ENCODE measurements at places on chromosomes 4 and X.
A peak's percentile ranks its signal among the peaks of the same experiment; 100 is the strongest.

- DNase-seq: no peak
Observed at GRCh38 chr4:125710766-125711165, 396.0 kb downstream of the FAT4 start.

DNA sequence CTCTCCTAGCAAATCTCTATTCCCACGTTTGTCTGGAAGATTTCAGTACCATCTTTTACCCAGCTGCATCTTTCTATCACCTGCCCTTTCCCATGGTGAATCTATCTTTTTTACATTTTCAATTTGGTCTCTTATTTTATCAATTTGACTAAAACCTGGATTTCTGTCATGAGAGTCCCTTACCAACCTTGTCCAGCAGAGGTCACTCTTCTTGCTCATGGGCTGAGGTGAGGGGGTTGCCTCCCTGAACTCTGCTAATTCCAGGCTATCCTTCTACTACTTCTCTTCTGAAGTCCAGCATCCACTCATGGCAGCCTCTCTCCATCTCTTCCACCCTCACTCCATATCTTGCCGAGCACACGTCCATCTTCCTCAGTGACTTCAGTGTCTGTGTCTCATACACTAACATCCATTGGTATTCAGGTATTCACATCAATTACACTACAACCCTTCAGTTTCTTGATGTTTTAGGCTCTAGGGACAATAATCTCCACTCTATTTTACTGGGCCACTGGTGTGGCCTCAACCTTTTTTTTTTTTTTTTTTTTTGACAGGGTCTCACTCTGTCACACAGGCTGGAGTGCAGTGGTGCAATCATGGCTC, 17.8 kb upstream of the ZNF827 start:
- peak; percentile 75 for DNase-seq

GRCh38 chr4:40976343-40976742, 226.6 kb downstream of the NSUN7 start:
- peak; percentile 79 for DNase-seq

DNA sequence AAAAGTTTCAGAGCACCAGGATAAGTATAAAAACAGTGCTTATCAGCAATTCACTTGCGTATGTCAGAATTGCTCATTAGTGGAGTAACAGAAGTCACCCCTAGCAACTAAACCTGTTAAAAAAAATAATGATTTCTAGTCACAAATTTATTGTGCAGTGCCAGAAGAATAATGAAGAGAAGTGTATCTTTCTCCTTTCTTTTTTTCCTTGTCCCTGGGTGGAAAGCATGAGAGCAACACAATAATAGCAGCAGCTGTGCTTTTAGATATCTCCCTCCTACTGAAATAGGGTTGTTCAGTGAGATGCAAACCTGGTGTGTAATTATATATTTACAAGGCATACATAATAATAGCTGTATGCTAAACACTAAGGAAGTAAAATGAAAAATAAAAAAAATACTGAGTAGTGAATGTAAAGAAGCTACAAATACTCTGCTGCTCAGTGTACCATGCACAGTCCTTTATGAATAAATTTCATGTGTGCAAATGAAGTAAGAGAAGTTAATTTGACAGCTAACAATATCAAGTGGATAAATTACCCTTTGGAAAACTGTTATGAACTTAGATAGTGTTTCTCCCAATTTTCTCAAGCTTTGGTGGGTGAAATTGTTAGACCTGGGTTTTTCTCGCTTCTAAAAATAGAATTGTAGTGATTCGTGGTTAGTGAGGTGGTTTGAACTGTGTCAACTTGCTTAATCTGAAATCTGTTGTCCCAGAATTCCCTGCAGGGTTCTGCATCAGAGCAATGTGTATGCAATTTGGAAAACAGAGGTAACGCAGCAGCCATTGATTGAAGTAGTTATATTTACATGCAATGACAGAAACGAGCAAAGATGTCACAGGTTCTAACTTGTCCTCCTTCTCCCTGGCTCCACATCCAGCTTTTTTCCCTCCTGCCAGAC, 125.7 kb upstream of the NDST3 start:
- no peak for DNase-seq

DNA sequence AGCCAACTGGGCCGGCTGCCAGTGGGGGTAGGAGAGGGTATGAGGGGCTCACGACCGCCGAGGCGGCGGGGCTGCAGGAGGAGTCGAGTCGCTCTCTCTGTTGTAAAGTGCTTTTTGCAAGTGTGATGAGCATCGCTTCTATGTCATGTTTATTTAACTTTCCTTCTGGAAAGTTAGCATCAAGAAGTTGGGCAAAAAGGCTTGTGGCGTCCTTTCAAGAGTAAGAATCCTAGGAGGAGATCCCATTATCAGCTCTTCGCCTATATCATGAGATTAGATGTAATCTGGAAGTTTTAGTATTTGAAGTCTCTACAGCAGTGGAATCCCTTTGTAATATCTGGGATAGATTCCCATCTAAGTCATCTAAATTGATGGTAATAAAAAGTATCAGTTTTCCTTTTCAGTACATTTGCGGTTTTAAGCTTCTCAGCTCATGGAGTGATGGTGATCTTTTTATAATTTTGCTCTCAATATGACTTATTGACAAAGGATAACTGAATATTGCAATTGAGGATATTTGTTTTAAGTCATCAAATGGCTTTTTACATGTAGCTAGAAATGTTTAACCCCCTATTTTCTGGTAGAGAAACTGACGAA, 1.7 kb downstream of the GALNT7 start:
- DNase-seq: peak; percentile 36

GRCh38 chrX:66892004-66892403, 253.1 kb upstream of the EDA2R start:
- DNase-seq: no peak

DNA sequence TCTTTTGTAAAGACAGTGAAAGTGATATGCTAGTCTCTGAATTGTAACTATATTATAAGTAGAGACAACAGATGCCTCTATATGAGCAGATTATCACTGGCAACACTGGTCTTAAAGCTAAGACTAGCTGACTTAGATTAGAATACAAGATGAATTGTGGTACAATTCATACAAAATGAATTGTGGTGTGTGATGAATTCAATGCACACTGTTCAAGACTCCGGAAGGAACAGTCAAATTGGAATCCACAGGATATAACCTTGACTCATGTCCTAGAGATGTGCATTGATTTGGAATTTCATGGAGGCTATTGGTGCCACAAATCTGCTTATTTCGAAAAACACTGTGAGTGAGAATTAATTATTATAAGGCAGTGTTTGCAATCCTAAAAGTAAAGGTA, 701.8 kb downstream of the PCDH7 start:
- no peak for DNase-seq

- DNase-seq: no peak
Observed at GRCh38 chr4:143294310-143294709, 42.4 kb upstream of the GAB1 start.

DNA sequence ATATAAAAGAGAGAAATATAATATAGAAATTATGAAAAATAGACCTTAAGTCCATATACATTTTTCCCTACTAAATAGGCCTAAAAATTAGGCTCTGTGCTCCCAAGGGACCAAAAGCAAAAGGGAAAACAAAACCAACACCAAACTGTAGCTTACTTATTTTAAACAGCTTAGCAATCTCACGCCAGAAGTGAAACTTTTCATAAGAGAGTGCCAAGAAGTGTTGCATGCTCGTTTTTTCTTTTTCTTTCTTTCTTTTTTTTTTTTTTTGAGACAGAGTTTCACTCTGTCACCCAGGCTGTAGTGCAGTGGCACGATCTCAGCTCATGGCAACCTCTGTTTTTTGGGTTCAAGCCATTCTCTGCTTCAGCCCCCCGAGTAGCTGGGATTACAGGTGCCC, 250.4 kb downstream of the TMA16 start:
- no peak for DNase-seq

- no peak for DNase-seq
Observed at GRCh38 chr4:18536428-18536827, 514.9 kb upstream of the LCORL start.

DNA sequence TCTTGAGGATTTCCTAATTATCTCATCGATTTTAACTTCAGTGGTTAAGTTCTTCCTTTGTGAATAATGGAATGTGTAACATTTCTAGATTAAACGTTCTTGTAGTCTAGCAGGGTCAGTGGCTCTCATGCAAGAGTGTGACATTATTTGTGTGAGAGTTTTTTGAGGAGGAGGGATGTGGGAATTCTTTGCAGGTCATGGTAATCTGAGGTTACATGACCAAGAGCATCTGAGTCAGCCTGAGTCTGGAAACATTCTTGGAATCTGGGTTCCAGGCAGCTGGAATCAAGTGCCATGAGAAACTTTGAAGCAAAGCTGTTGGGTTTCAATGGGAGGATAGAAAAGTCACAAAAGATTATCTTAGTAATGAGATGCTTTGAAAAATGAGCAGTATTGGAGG, 49.5 kb downstream of the GK start:
- no peak for DNase-seq

DNA sequence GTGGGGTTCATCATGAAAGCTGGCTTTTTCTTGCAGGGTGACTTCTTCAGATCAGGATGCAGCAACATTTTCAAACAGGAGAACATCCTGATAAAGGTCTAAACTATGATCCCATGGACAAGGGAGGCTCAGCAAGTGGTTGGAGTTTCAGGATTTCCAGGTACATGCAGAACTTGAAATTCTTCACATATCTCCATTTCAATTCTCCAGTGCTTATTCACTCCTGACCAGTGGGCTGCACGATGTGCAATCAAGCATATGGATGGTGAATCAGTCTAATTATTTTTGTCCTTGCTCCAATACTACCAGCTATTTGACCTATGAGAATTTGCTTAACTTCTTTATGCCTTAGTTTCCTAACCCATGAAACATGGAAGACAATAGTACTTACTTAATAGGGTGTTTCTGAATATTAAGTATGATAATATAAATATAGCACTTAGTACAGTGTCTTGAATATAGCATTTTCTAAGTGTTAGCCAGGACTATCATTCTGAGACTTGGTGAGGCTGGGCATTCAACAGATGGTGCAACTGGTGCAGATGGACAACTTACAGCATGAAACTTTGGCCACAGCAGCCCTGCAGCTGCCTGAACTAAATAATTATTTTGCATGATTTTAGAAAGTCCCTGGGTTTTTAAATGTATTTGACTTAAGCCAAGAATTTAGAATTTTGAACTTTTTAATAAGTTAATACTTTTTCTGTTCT, 92.4 kb downstream of the HPGD start:
- DNase-seq: peak; percentile 19

DNA sequence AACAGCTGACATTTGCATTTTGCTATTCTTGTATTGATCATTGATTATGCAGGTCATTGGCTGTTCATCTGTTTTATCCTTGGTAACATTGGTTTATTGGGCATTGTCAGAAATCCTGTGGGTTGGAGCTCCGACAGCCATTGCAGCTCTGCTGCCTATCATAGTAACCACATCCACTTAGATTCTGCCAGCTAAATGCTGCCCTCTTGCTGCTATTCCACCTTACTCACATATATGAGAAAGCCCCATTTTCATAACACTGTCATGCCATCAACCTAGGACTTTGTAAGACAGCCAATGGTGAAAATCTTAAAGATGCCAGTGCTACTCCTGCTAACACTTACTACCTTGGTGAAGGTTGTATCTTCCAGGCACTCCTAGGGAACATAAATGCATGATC, 187.3 kb upstream of the CXCL13 start:
- peak; percentile 41 for DNase-seq

DNA sequence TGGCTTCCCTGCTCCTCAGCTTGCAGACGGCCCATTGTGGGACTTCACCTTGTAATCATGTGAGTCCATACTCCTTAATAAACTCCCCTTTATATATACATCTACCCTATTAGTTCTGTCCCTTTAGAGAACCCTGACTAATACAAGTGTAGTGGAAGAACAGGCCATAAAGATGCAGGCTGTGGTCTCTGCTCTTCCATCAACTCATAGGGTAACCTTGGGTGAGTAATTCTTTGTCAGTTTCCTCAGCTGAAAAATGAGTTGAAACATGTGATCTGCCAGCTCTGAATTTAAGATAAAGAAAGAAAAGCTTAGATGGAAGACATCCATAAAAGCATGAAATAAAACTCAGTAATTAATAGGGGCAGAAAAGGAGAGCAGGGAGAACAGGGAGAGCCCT, 103.6 kb downstream of the ENOX2 start:
- DNase-seq: peak; percentile 39

DNA sequence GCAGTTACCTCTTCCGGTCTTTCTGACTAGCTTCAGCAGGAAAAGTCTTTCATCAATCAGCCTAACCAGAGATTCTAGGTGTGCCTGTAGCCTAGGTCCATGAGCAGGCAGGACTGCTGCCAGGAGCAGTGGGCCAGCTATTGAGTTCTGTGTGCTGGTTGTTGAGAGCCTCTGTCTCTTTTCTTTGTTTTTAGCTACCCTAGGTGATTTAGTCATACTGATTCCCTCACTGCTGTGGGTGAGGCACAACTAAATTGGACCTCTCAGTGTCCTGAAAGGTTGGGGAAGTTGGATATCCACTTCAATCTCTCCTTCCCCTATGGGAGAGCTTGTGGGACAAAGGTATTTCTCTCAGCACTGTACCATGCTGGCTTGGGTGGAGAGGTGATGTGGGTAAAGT, 354.9 kb downstream of the GPAT3 start:
- no peak for DNase-seq

DNA sequence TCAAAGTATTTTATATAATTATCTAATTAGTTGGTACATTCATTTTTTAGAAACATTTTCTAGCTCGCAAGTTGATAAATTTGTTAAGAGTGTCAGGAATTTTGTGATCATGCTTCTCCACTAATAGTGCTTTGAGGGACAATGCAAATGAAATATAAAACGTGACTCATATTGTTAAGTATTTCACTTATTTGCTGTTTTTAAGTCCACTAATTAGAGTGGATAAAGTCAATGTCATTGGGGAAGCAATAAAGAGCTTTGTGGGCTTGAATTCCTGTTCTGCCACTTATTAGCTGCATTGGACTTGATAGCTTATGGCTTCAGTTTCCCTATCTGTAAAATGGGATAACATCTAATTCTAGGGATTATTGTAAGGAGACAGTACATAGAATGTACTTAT, 26.5 kb upstream of the ANAPC4 start:
- DNase-seq: no peak

- DNase-seq: no peak
Observed at GRCh38 chr4:138078253-138078652, 163.9 kb downstream of the SLC7A11 start.

DNA sequence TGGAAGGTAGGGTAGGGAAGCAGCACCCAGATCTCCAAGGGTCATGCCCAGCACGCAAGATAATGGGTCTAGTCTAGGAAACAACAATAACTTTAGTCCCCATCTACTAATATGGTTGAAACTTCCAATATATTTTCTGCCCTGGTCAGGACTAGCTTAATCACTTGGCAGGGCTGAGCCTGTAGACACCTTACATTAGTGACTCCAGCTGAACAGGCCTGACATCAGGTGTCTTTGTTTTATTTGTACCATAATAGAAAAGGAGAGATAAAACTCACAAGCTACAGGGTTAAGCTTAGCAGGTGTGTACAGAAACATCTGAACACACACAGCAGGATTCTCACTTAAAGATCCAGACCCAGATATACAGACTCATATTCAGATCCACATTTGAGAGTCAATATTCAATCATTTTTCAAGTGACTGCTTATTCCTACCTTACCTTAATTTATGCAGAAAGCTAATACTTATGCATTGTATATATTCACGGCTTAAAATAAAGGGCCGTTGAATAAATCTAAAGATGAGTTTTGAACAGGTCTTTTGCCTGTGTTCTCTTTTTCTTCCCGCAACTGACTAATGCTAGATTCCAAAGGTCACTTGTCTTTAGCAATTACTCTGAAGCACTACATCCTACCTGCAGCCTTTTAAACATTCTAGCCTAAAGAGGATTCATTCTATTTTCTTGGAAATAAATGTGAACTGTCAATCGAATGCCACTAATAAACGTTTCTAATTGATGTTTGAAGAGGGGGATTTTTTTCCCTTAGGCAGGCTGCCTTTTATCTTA, 745.3 kb downstream of the RPA4 start:
- DNase-seq: no peak

- no peak for DNase-seq
Observed at GRCh38 chr4:159577241-159577640, 474.4 kb downstream of the RAPGEF2 start.

Data from PC-3 (cell line).